T-cell (primary cell): ENCODE measurements at places on chromosomes 6 and 20. TPM values are rescaled to one million over a fixed set of nuclear protein-coding genes. Genes with fewer than 3 reads are reported as not detected.

DNA sequence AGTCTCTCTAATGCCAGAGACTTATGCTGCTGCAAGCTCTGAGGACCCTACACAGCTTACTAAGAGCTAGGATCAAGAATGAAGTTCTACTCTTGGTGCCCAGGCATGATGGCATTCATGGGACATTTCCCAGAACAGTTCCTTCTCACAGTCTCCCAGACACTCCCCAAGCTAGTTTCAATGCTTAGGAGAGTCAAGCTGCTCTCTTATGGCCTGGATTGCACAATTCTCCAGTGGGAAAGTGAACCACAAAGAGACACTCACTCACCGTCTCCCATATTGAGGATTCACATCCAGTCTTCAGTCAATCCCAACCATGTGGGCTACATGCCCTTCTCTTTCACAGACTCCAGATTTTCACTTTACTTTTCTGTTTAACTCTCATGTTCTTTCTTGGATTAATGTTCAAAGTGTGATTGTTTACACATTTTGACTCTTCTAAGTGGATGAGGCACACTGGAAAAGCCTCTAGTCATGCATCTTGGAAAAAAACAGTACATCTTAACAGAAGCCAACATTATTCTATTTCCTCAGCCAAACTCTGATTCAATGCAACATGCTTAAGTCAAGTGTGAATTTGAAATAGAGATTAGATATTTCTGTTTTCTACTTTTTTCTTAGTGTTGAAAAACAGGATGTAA is 447.8 kb upstream of the BTBD3 start:
- no peak for DNase-seq

DNA sequence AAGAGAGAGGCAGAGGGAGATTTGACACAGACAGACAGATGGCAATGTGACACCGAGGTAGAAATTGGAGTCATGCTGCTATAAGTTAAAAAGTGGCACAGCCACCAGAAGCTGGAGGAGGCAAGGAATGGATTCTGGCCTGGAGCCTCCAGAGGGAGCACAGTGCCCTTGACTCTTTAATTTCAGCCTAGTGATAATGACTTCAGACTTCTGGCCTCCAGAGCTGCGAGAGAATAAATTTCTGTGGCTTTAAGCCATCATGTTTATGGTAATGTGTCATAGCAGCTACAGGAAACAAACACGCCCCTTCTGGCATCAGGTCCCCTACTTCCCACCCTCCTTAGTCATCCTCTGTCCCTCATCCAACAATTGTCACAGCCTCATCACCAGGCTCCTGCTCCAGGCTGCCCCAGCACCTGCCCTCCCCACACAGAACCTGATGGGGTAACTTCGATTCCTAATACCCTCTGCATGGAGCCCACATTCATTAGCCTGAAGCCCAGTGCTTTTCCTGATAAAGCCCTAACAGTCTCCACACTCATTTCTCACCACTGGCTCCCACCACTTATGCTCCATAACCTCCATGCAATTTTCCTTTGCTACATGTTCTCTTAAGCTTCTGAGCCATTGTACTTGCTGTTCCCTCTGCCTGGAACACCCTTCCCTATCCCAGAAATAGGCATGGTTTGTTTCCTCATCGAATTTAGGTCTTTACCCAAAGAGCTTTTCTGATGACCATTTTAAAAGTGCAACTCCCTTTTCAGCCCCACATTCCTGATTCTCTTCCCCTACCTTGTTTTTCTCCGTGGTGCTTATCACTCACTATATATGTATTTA is 69.7 kb upstream of the TOX2 start:
- DNase-seq: no peak

SRMS gene
- total RNA-seq: not detected

GRCh38 chr6:9316831-9317230 is 881.5 kb upstream of the SLC35B3 start:
- DNase-seq: no peak

- no peak for DNase-seq
Measured at GRCh38 chr6:95325916-95326315, 251.4 kb upstream of the MANEA start.

DNA sequence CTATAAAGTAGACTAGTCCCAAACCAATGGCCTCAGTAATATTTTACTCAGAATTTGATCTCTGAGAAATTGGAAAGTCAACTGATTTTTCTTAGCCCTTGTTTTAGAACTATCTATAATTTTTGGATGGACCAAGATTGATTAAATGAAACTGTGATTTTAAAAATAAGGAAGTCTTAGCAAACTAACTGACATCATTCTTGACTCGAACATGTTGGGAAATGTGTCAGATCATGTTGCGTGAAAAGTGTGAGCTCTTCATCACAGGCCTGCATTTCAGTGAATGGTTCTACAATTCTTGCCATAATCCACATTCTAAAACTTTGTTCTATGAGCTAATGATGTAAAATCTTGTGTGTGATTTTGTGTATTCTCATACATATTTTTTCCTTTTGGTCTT is 11.0 kb downstream of the TNFAIP3 start:
- no peak for DNase-seq

ENPP1 gene
- total RNA-seq: 0.47 TPM

DNA sequence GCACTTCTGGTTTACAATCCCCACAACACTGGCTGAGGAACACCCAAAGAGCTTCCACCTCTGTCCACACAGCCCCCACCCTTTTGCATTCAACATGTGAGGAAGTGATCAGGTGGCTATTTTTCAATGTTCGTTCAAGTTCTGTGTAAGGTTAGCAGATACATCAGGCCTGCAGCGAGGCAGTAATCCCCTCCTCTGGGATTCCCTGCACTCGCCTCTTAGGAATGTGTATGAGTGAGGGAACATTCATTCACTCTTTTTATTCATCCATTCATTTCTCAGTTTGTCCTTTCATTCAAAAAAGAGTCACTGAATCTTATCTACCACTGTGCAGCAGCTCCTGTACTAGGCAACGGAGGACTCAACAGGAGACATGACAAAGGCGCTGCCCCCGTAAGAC is 236.4 kb upstream of the PRDM1 start:
- no peak for DNase-seq

- DNase-seq: peak; percentile 88
Measured at GRCh38 chr20:4814696-4815252, 93.1 kb downstream of the PRND start.

GRCh38 chr20:10761232-10761631 is 87.4 kb upstream of the JAG1 start:
- no peak for DNase-seq

PAK1IP1 gene
- total RNA-seq: 7.4 TPM

DNA sequence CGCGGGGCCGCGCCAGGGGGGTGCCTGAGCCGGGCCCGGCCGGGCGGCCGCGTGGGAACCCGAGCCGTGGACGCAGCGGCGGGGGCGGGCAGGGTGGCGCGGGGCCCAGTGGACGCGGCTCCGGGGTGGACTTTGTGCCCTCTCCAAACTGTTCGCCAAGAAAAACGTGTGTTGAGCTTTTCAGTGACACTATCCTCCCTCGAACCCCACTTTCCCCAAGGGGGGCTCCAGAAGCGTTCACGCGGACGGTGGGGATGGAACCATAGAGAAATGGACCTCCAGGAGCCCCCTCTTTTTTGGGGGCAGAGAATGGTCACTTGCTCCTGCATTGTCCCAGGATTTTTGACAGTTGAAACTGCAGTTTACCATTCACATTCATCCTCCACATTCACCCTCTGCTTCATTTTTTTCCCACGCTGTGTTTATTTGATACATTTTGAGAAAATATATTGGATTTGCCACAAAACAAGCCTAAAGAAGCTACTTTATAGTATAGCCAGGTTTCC is 2.9 kb upstream of the HIVEP1 start:
- no peak for DNase-seq

WFDC13 gene
- total RNA-seq: not detected

EYS gene
- not detected for total RNA-seq

HTR1E gene
- total RNA-seq: not detected

- no peak for DNase-seq
Measured at GRCh38 chr20:41299899-41300298, 17.6 kb downstream of the ZHX3 start.

DNA sequence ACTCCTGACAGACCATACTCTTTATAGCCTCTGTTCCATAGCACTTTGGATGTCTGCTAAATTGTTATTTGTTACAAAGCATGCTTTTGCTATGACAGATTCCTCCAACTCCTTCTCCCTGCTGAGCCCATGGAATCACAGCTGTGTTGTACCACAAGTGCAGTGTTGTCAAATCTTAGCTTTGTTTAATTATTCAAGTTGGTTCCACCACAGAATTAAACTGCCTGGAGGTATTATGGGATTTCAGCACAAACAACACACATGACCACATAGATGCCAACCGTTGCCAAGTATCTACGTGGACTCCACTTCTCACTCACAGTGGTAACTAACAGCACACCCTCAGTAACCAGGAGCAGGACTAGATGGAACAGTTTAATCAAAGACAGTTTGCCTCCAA is 32.7 kb upstream of the MARCKS start:
- DNase-seq: no peak

DNA sequence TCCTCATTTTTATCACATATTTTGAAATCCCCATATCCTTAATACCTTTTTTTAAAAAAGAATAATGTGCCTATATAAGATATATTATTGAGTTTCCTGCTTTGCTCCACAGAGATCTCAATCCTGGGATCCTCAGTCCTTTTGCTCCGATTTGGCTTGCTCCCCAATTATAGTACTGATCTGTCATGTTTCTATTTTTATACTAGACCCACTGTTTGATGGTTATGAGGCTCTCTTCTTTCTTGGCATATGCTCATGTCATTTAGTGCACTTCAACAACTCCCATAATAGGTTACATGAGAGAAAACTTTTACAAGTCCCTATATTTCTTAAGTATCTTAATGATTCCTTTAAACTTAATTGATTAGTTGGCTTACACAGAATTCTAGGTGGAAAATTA is 958.5 kb upstream of the EPHA7 start:
- DNase-seq: no peak

- no peak for DNase-seq
Measured at GRCh38 chr20:24034820-24035219, 46.2 kb upstream of the GGTLC1 start.

DNA sequence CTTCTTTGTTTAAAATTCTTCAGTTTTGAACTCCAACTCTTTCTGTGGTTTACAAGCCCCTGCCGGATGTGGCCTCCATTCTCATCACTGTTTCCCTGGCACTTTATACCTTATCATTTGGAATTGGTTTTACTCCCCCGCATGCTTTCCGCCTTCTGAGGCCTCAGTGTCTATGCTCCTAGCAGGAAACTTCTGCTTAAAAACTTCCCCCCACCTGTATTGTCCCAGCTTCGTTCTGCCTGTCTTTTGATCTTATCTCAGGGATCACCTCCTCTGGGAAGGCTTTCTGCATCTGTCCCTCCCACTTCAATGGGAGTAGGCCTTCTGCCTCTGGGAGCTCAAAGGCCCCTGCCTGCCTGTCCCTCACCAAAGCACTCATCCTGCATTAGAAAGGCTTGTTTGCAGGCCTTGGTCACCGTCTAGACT is 3.4 kb upstream of the ANGPT4 start:
- no peak for DNase-seq

GRCh38 chr6:46170357-46171289 is at the start of gene ENPP5:
TSS of gene ENPP5 (minus strand) at chr6:46170980. CDS start at chr6:46168262, 2,718 bp downstream.
- DNase-seq: peak; percentile 61

ZBTB12 gene
- 1.0 TPM for total RNA-seq

DNA sequence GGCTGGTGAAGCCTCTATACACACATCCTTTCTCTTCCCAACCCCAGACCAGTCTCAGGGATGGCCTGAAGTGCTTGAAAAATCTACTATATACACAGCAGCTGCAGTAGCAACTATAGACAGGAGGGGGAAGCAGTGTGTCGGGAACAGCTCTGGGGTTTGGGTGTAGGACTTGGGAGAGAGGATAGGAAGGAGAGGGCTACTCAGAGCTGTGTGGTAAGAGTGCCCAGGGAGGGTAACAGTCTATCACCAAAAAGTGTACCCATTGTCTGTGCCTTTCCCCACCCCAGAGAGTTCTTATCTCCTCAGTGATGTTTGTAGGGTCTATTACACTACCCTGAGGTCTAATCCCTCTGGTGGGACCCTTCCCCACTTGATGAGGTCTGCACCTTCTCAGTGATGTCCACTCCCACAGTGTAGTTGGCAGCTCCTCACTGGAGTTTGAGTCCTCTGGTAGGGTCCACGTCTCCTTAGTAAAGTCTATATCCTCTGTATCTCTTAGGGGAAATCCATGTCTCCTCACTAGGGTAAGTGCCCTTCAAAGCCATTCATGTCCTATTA is 1.5 kb upstream of the GGT7 start:
- DNase-seq: peak; percentile 37

DNA sequence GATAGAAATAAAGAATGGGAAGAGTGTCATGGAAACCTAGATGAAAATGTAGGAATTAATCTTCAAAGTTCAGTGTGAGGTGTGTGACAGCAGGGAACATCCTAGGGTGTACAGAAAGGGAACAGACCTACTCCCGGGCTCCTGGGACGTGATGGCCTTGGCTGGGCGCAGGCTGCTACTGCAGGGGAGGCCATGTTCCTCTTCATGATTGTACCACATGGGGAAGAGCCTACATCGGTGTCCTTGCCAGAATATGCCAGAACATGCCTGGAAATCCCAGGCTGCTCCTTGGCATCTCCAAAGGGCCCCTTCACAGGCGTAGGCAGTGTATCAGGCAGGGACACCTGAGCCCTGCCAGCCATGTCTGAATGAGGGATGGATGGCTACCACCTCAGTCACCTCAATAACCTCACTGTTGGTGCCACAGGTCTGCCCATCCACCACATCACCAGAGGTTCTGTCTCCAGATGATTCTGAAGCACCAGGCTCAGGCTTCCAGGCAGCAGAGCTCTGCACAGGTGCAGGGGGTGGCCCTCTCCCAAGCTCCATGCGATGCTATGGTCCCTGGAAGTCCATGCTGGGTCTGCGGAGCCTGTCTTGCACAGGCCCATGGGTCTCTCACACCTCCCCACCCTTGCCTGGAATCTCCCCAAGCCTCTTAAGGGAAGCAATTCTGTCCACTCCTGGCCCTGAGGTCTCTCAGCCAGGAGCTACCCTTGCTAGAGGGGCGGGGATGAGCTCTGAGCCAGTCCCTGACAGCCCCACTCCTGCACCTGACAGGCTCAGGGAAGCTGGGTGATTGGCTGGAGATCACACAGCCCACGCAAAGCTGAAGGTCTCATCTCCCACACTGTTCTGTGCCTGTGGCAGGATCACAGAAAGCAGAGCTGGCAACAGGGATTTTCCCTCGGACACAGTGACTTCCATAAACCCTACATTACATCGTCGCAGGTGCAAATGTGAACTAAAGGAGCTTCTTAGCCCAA is 20.2 kb downstream of the RAMACL start:
- no peak for DNase-seq

- peak; percentile 24 for DNase-seq
Measured at GRCh38 chr20:967796-968742, 34.0 kb downstream of the RSPO4 start.

OR12D2 gene
- total RNA-seq: not detected

GRCh38 chr6:27163834-27164233 is 83.7 kb upstream of the PRSS16 start:
- DNase-seq: no peak

CTCFL gene
- total RNA-seq: not detected

SLC17A1 gene
- not detected for total RNA-seq

DNA sequence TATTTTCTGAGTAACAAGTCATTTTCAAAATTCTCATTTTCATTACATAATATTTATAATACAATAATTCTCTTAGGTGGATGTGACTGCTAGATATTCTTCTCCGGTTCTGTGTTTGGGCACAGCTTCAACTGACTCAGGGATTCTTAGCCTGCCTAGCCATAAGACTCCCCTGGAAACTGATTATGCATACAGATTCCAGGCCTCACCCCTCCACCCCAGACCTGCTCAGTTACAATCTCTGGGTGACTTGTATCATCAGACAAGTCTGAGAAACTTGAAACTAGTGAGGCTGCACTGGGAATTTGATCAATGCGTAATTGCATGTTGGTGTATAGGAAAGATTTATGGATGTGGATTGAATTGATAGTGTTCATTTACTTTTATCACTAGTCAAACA is 25.4 kb downstream of the FLRT3 start:
- DNase-seq: no peak
